ENCODE measurements at places on chromosomes 12 and 14. TPM values are rescaled to one million over a fixed set of nuclear protein-coding genes. Genes with fewer than 3 reads are reported as not detected.

DNA sequence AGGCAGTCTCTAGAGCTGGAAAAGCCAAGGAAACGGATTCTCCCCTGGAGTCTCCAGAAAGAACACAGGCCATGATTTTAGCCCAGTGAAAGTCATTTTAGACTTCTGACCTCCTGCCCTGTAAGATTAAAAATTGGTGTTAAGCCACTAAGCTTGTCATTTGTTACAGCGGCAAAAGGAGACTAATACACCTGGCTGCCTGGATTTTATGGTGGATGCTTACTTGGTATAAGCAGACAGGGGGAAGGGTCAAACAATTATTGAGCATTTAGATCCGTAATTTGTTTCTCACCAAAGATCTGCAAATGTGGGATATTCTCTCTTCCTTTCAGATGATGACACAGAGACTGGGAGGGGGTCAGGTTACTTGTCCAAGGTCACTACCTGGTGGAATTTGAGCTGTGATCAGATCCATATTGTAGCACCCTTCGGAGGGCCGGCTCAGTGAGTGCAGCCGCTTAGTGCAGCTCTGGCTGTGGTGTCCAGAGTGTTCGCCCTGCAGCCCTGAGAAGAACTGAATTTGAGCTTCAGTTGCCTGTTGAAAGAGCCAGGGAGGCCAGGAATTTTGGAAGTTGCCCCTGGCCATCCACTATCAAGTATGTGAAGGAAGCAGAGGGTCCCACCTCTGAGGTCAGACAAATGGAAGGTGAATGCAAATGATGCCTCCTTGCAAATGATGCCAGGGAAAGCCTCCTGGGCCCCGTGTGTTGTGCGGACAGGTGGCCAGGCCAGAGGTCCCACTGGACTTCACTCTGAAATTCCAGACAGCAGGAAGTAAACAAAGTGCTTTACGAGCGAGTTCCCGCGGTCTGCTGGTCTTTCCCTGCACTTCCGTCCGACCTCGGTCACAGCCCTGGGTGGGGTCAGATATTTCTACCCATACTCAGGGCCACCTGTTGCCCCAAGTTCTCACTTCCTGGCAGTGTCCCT, 15.1 kb downstream of the GLRX5 start:
- H3K36me3 ChIP-seq: no peaks in the 10 kb centered on the region
- no peak overlapping the region for H3K4me3 ChIP-seq
- no peak for DNase-seq
- no peak overlapping the region for H3K27ac ChIP-seq

DNA sequence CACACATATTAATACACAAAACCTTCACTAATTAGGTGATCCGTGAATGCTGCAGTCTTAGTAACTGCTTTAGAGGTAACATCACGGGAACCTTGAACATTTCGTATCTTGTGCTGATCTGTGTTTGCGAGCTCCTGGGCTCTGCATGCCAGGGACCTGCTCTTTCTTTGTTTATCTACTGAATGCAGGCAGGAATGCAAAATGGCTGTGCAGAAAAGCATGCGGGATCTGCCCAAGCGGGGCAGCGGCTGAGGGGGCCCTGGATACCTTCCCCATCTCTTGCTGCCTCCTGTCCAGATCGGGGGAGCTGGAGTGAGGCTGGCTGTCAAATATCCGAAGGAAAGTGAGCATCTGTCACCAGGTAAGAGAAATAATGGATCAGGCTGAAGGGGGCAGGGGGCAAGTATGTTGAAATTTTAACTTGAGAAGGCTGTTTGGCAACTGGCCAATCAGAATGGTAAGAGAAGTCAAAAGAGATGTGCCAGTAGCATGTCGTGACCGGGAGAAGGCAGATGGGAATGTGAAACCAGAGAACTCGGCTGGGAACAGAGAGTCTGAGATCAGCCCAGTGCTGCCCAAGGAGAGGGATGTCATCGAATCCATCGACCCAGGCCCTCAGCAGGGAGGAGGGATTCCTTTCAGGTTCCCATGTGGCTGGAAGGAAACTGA, 191.4 kb downstream of the TTC7B start:
- no peaks in the 10 kb centered on the region for H3K27me3 ChIP-seq
- H3K4me1 ChIP-seq: no peaks in the 10 kb centered on the region
- DNase-seq: no peak

GRCh38 chr14:23569443-23570151, 2.0 kb upstream of the AP1G2 start:
- no peak overlapping the region for H3K27ac ChIP-seq
- peaks cover 2% of the 10 kb centered on the region for H3K4me1 ChIP-seq
- no peak for DNase-seq
- H3K36me3 ChIP-seq: no peaks in the 10 kb centered on the region
- no peak overlapping the region for H3K4me3 ChIP-seq

DNA sequence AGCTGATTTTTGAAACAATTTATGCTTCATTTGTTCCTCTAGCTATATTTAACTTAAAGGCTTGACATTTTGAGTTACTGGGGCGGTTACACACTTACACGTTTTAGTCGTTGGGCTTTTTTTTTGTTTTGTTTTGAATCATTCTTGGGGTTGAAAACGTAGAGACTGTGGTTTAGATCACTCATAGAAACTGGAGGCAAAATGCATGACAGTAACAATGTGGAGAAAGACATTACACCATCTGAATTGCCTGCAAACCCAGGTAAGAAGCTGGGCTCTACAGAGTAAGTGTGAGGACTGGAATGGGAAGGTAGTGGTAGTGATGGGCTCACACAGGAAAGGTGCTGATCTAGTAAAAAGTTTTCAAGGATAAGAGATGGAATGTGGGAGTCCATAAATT, at the start of gene CLEC2D:
Gene CLEC2D (plus strand): TSS at position 180 of the 400 bp plus-strand sequence. CDS start 22 bp downstream, at position 202.
- H3K4me3 ChIP-seq: no peak within 1 kb of the TSS
- peak; percentile 46 for DNase-seq
- no peaks in the 10 kb centered on the region for H3K27me3 ChIP-seq
- no peaks in the 10 kb centered on the region for H3K36me3 ChIP-seq
- peak within 1 kb of the TSS; percentile 64 for H3K27ac ChIP-seq
- no peaks in the 10 kb centered on the region for H3K4me1 ChIP-seq

DNA sequence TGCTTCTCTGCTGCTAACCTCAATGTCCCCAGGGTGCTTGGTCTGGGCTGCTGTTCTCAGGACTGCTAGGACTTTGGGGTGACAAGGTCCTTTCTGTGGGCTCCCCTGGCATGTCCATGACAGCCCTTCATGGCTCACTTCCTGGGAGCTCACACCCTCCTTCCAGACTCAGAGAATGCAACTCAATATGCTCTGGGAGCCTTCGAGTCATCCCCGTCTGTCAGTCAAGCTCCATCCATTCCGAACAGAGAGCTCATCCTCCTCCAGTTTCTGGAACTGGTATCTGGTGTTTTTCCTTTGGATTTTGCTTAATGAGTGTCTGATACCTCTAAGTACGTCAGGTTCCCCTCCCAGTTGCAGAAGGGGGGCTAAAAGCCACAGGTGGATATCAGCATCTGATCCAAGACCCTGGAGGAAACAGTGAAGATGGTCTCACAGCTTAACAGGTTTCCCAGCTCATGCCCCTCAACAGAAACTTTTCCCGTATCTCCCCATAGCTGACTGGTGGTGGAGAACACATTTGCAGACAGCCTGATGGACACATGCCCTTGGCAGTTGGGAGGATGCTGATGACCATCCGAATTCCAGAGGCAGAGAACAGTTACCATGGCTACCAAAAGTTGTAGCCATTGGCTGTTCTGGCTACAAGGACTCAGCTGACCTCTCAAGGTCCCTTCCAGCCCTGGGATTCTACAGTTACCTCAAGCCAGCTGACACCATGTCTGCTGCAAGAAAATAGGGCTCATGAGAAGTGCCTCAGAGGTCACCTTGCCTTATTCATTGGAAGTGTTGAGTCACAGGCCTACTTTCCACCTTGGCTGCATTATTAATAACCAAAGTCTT, 9.5 kb upstream of the RAB35 start:
- H3K36me3 ChIP-seq: peaks cover 18% of the 10 kb centered on the region
- no peak for DNase-seq
- no peaks in the 10 kb centered on the region for H3K27me3 ChIP-seq
- H3K27ac ChIP-seq: no peak overlapping the region
- no peak overlapping the region for H3K4me3 ChIP-seq
- no peaks in the 10 kb centered on the region for H3K4me1 ChIP-seq

Gene USP15
- 60.8 TPM for polyA plus RNA-seq

- DNase-seq: no peak
- H3K4me3 ChIP-seq: no peak overlapping the region
- no peaks in the 10 kb centered on the region for H3K4me1 ChIP-seq
- no peak overlapping the region for H3K27ac ChIP-seq
Measured at GRCh38 chr14:35285168-35286002, 6.8 kb upstream of the PSMA6 start.

DNA sequence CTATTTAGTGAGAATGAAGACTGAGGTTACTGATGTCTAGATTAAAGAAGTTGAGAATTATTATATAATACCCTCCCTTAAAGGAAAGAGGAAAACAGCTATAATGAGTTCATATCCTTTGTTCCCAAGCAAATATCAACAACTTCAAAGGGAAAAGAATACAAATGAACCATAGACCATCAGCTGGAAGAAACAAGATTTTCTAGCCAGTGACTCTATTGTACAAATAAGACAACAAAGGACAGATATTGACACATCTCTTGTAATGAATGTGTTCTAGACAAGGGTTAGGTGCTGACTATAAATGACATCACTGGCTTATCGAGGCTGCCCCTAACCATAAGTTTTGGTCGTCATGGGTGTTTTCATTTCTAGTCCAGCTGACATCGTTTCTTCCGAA, 48.2 kb downstream of the SLC38A4 start:
- H3K27me3 ChIP-seq: no peaks in the 10 kb centered on the region
- no peaks in the 10 kb centered on the region for H3K36me3 ChIP-seq
- no peaks in the 10 kb centered on the region for H3K4me1 ChIP-seq
- no peak overlapping the region for H3K27ac ChIP-seq
- no peak for DNase-seq
- no peak overlapping the region for H3K4me3 ChIP-seq

Gene TAC3
- polyA plus RNA-seq: 6.0 TPM

Gene CCDC38
- 0.09 TPM for polyA plus RNA-seq

DNA sequence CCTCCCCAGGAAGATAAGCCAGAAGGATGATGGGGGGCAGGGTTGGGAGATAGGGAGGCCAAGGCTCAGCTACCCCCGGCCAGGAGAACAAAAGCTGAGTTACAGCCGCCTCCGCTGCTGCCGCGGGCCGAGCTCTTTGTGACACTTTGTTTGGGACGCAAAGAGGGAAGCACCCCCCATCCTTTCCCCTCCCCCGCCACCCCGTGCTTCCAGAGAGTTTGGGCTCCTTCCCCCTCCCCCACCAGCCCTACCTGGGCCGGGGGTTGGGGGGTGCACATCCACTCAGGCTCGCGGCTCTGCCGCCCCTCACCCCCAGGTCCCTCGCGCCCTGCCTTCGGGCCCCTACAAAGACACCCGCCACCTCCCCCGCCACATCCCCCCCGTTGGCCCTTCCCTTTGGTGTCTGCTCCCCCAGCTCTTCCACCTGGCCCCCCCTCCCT, 799 bp downstream of the ZNF219 start:
- peak overlapping the region; percentile 88 for H3K27ac ChIP-seq
- no peaks in the 10 kb centered on the region for H3K27me3 ChIP-seq
- no peak for DNase-seq
- H3K4me1 ChIP-seq: no peaks in the 10 kb centered on the region
- H3K4me3 ChIP-seq: peak overlapping the region; percentile 84

DNA sequence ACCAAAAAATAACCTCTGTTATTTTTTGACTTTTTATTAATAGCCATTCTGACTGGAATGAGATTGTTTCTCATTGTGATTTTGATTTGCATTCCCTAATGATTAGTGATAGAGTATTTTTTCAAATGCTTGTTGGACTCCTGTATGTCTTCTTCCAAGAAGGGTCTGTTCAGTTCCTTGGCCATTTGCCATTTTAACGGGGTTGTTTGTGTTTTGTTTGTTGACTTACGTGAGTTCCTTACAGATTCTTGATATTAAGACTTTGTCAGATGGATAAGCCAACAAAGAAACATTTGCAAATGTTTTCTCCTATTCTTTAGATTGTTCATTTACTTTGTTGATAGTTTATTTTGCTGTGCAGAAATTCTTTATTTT, 651.6 kb upstream of the LRFN5 start:
- no peaks in the 10 kb centered on the region for H3K36me3 ChIP-seq
- no peak overlapping the region for H3K4me3 ChIP-seq
- no peak overlapping the region for H3K27ac ChIP-seq
- no peak for DNase-seq

DNA sequence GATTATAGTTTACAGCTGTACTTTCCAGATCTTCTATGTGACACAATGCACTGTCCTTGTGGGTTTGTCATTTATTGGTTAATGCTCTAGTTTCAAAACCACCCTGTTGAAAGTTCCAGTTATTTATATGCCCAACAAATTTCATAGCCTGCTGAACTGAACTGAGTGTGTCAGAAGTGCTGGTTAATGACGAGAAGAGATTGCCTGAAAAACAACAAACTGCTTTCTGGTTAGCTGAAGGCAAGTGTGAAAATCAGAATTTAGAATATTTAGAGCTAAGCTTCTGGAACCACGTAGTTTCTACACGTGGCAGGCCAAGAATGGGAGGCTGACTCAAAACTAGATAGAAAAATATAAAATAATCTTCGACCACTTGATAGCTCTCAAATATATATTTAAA, 19.1 kb upstream of the RIN3 start:
- H3K27ac ChIP-seq: no peak overlapping the region
- H3K4me1 ChIP-seq: no peaks in the 10 kb centered on the region
- H3K27me3 ChIP-seq: no peaks in the 10 kb centered on the region
- DNase-seq: no peak
- H3K36me3 ChIP-seq: no peaks in the 10 kb centered on the region
- no peak overlapping the region for H3K4me3 ChIP-seq

DNA sequence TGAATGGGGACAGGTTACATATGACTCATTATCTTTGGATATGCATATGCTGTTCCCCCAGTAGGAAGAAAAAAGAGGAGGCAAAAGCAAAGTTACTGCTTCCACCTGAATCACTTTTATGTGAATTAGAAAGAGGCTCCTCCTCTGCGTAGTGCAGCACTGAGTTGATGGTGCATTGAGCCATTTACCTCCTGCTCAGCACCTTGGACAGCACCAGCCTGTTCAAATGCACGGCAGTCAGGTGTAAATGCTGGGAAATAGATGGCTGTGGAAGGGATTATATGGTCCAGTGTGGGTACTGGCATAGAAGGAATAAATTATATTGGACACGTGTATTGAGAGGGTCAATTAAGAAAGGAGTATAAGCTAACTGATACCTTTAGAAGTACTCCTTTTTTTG, 541.9 kb upstream of the SEL1L start:
- no peak overlapping the region for H3K4me3 ChIP-seq
- H3K4me1 ChIP-seq: no peaks in the 10 kb centered on the region
- DNase-seq: peak; percentile 13
- no peak overlapping the region for H3K27ac ChIP-seq
- no peaks in the 10 kb centered on the region for H3K27me3 ChIP-seq

- no peak overlapping the region for H3K27ac ChIP-seq
- H3K4me1 ChIP-seq: no peaks in the 10 kb centered on the region
- H3K4me3 ChIP-seq: no peak overlapping the region
Measured at GRCh38 chr14:69471916-69472315, 12.6 kb upstream of the PLEKHD1 start.

Gene SDR9C7
- not detected for polyA plus RNA-seq

GRCh38 chr14:98185036-98185435, 1087.0 kb downstream of the BCL11B start:
- H3K27ac ChIP-seq: peak overlapping the region; percentile 22
- H3K4me1 ChIP-seq: no peaks in the 10 kb centered on the region
- no peak for DNase-seq
- H3K36me3 ChIP-seq: no peaks in the 10 kb centered on the region
- H3K27me3 ChIP-seq: no peaks in the 10 kb centered on the region

Gene TPPP2
- not detected for polyA plus RNA-seq
